ENCODE measurements at places on chromosomes 4 and X.

DNA sequence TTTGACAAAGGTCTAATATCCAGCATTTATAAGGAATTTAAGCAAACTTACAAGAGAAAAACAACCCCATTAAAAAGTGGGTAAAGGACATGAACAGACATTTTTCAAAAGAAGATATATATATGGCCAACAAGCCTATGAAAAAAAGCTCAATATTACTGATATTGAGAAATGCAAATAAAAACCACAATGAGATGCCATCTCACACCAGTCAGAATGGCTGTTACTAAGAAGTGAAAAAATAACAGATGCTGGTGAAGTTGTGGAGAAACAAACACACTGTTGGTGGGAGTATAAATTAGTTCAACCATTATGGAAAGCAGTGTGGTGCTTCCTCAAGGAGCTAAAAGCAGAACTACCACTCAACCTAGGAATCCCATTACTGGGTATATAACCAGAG, 91.6 kb upstream of the EFHC2 start:
- DNase-seq: no peak

- DNase-seq: no peak
Measured at GRCh38 chr4:151417766-151418376, 8.9 kb downstream of the FHIP1A start.

DNA sequence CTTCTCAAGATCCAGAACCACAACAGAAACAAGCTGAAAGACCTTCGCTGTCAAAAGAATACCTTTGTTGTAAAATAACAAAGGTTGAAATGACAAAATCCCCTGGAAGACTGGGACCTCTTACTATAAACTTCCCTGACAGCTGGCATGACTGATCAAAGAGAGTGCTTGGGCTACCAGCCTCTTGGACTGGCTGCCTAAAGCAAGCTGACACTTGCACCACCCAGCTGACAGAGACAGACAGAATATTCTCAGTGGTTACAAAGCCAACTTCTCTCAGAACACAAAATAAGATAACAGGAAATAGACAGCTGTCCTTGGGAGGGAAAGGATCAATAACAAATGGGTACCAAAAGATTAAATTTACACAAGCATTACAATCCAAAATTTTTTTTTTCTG, 241.7 kb upstream of the SPOCK3 start:
- DNase-seq: no peak

- no peak for DNase-seq
Measured at GRCh38 chr4:81459228-81459627, 12.5 kb downstream of the RASGEF1B start.

DNA sequence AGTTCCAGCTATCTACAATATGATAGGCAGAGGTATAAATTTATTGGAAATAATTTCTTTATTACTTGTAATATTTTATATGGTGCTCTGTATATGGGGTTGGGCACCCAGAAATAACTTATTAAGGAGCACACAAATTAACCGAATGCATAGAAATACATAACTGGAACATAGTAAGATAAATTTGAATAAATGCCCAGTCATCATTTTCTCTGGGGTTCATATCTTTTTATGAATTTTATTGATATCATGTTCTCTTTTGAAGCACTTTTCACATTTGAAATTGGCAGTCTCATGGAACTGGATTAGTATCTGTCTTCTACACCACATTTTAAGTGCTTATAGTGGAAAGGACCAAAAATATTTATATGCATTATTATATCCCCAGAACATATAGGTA, 122.0 kb downstream of the PCDH7 start:
- DNase-seq: no peak

DNA sequence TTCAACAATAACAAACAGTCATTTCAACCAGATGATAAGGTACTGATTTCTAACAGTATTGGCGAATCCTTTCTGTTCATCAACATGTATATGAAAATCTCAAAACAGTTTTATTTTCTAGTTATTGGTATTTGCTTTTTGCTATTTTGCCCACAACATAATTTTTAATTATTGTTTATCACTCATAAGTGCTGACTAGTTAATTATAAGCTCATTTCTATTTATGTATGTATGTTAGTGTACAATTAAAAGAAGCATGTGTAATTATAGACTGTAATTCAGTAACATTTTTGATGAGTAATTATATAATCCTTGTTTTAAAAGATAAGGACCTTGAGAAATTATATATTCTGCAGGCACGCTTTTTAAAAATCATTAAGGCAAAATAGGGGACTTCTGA, 67.2 kb upstream of the NPNT start:
- no peak for DNase-seq

DNA sequence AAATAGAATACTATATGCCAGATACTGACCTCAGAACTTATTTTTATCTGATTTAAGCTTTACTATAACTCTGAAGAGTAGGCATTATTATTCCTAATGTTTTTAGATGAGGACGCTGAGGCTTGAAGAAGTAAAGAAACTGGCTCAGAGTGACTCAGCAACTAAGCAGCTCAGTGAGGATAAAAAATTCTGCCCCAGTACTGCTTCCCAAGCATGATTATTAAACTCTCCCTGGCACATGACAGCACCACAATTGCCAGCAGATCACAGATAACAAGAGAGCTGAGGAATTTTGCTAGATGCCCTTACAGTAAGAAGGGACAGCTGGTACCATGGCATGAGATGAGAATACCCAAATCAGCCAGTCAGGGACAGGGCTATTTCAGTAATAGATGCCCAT, 219.4 kb downstream of the NKX6-1 start:
- DNase-seq: no peak

DNA sequence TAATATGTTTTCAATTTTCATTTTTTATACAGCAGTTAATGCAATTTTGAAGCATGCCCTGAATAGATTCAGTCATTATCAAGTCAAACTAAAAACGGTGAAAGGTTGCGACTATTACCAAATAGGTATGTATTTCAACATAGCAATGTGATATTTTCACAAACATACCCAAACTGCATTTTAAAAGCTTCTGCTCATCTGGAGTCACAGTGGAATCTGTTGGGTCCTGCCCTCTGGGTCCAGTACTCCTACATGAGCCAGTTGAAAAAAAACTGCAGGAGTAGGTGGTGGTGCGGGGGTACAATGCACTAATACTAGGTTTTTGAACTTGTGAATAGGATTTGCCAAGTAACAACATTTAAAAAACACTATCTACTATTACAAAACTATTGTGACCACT, 938 bp downstream of the GPR34 start:
- no peak for DNase-seq

DNA sequence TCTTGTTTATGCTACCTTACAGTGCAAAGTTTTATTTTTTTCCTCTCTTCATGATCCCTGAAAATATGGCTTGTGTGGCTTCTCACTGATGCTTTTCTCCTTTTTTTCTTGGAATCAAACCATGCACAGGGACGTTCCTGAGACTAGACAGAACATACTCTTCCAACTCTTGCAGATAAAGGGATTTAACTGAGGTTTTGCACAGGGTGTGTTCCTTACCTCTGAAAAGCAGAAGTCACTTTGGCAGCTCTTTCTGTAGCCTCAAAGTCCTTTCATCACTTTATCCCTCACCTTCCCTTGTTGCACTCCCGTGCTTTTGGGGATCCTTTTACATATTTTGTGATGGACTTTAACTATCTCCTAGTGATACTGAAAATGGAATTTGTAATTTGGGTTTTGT, 300.1 kb downstream of the SPRY1 start:
- DNase-seq: no peak

DNA sequence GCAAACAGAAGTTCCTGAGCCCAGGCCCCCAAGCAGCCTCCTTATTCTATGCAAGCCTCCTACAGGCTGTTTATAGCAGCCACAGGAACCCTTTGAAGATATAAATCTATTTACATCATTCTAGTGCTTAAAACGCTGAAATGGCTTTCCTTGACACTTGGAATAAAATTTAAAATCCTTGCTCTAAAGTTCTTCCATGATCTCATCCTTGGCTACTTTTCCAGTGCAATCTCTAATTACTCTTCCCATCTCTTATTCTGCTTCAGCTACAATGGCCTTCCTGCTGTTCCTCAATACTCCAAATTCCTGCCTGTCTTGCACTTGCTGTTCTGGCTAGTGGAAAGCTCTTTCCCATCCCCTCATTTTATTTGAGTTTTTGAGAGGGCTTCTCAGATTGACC, 634.2 kb upstream of the NR3C2 start:
- DNase-seq: no peak

GRCh38 chr4:132026166-132026565, 1122.9 kb upstream of the PCDH10 start:
- no peak for DNase-seq

DNA sequence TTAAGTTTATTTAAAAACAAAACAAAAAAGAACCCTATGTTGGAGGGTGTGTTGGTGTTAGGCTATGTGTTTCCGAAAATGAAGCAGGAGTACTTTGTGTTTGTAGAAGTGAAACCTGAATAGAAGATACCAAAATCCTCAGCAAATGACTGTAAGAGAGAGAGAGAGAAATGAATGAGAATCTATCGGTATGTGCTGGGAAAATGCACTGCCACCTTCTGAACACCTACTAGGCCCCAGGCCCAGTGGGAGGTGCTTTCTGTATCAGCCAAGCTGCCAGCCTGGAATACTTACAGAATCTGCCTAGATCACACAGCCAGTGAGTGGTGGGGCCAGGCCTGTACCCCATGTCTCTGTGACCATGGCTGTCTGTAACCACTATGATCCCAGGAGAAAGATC, 14.9 kb upstream of the PIM2 start:
- DNase-seq: no peak

DNA sequence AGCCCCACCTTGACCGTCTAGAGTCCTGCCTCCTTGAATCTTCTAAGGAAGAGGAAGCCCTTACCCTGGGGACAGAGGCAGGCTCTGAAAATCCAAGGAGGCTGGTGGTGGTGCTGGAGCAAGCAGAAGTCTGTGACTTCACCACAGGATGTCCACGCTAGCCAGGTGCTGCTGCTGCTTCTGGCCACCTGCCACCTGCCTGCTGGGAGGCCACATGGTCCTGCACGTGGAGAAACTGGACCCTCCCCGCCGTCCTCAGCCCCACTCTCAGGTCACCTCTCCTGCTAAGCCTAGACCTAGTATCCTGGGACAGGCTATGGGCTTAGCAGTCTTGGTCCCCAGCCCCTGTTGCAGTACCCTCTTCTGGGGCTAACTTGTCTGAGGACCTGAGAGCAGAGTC, 15.8 kb downstream of the TMEM31 start:
- no peak for DNase-seq

- no peak for DNase-seq
Measured at GRCh38 chr4:59381591-59381990, 1818.5 kb upstream of the ADGRL3 start.

GRCh38 chrX:100636321-100636991, at the start of gene TSPAN6:
Gene TSPAN6, minus strand, starts transcription at chrX:100636806. Its CDS starts 112 bp downstream, at chrX:100636694.
- DNase-seq: peak; percentile 59

- no peak for DNase-seq
Measured at GRCh38 chrX:133983974-133984845, 1.2 kb downstream of the GPC3 start.

GRCh38 chr4:85713005-85713404, 238.1 kb downstream of the ARHGAP24 start:
- DNase-seq: no peak

DNA sequence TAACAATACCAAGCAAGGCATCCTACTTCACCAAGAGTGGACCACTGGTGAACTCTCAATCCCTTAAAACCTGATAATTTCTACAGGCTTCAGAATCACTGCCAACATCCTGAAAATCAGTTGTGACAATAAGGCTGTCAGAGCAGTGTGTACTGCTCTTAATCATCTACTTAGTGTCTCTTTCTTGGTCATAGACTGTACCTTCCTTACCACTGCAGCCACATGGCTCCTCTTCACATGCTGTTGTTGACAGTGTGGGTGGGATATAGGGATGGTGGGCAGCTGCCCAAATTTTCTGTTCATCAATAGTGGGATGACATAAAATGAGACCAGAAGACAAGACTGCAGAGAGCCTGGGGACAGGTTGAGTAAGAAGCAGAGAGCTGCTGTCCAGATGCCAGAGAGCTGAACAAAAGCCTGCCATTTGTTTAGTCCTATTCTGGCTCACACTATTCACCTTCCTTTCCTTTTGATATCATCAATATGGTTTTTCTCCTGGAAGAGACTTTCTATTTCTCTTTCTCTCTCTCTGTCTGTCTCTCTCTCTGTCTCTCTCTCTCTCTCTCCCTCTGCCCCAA, 178.9 kb downstream of the MGST2 start:
- no peak for DNase-seq

GRCh38 chr4:182717788-182718583, 199.2 kb downstream of the DCTD start:
- no peak for DNase-seq

DNA sequence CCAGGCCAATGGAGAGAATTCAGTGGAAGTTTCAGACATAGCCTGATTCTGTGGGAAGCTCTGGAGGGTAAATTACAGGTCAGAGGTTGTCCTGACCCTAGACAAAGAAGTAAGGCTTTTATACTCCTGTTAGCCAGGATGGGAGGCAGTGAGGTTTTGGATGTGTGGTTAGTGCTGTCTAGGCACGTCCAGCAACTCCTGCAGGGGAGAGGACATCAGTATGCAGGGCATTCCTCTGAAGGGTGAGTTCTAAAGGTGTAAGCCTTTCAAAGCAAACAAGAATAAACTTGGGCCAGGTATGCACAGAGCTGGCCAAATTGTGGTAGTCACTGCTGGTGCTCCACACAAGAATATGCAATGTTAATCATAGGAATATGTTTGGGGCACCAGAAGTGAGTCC, 562.5 kb downstream of the CCSER1 start:
- DNase-seq: no peak

DNA sequence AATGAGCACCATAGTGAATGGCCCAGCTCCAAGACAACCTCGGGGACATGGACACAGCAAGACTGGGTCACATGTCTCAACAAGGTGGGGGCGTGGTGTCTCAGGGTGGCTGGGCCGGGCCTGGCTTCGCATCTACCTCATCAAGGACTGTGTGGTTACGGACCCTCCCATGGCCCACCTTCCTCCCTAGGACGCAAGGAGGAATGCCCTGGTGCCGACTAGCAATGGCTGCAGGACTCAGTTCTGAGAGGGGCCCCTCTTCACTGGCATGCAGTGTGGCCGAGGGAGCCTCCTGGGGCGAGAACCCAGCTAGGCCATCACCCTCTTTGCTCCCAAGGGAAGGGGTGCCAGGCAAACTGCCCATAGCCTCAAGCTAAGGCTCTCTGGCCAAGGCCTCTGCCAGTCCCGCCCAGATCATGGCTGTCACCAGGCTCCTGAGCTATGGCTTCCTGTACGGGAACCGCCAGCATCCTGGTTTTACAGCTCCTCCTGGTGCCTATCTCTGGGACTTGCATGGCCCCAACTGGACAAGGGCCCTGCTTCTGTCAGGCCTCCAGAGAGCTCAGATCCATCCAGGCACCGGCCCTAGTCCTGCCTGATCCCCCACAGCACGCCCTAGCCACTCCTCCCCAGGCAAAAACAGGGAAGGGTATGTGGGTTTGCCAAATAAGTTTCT, 218.0 kb upstream of the AGTR2 start:
- DNase-seq: no peak

GRCh38 chr4:96170198-96170597, 330.3 kb downstream of the PDHA2 start:
- DNase-seq: no peak

GRCh38 chr4:58749206-58749605, 1639.0 kb upstream of the IGFBP7 start:
- no peak for DNase-seq

- no peak for DNase-seq
Measured at GRCh38 chr4:107183155-107183774, 147.2 kb upstream of the DKK2 start.

GRCh38 chr4:95284655-95285054, 264.1 kb downstream of the UNC5C start:
- DNase-seq: no peak

GRCh38 chr4:12672303-12672702, 811.8 kb downstream of the RAB28 start:
- no peak for DNase-seq
